ENCODE measurements at places on chromosomes 11 and 22. TPM values are rescaled to one million over a fixed set of nuclear protein-coding genes. Genes with fewer than 3 reads are reported as not detected.

GRCh38 chr11:131886201-131886600 is 515.8 kb downstream of the NTM start:
- H3K27ac ChIP-seq = no peak overlapping the region
- no peak overlapping the region for H3K4me3 ChIP-seq
- peaks cover 8% of the 10 kb centered on the region for H3K27me3 ChIP-seq
- H3K4me1 ChIP-seq = no peaks in the 10 kb centered on the region

GRCh38 chr22:35409783-35410662 is 10.1 kb downstream of the MCM5 start:
- peak; percentile 81 for DNase-seq
- H3K27me3 ChIP-seq = no peaks in the 10 kb centered on the region
- H3K36me3 ChIP-seq = peaks cover 77% of the 10 kb centered on the region
- H3K4me3 ChIP-seq = no peak overlapping the region
- H3K27ac ChIP-seq = peak overlapping the region; percentile 45

DNA sequence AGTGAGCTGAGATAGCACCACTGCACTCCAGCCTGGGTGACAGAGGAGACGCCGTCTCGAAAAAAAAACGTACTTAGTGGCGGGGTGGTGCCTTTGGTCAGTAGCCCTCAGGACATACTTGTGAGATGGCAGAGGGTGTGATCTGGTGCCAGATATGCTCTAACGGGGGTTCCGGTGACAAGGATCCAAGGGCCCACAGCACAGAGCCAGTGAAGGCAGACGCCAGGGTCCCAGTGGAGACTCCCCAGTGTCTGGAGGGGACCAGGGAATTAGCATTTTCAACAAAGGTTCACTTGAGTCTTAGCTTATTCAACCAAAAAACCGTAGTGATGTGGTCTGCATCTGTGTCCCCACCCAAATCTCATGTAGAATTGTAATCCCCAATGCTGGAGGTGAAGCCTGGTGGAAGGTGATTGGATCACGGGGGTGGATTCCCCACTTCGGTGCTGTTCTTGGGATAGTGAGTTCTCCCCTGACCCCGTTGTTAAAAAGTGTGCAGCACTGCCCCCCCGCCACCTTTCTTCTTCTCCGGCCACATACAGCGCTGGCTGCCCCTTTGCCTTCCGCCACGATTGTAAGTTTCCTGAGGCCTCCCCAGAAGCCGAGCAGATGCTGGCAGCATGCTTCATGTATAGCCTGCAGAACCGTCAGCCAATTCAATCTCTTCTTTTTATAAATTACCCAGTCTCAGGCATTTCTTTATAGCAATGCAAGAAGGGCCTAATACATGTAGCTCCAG is 26.6 kb upstream of the OSBPL5 start:
- no peaks in the 10 kb centered on the region for H3K36me3 ChIP-seq
- no peaks in the 10 kb centered on the region for H3K27me3 ChIP-seq
- DNase-seq = no peak
- no peaks in the 10 kb centered on the region for H3K4me1 ChIP-seq
- no peak overlapping the region for H3K4me3 ChIP-seq

GRCh38 chr11:34331329-34331728 is 26.5 kb downstream of the ABTB2 start:
- no peak for DNase-seq
- peaks cover 10% of the 10 kb centered on the region for H3K4me1 ChIP-seq
- no peaks in the 10 kb centered on the region for H3K36me3 ChIP-seq
- H3K4me3 ChIP-seq = no peak overlapping the region

- no peaks in the 10 kb centered on the region for H3K4me1 ChIP-seq
- DNase-seq = no peak
- no peak overlapping the region for H3K27ac ChIP-seq
- H3K36me3 ChIP-seq = peaks cover 95% of the 10 kb centered on the region
- H3K27me3 ChIP-seq = no peaks in the 10 kb centered on the region
Measured at GRCh38 chr11:130131961-130132850, 27.4 kb upstream of the ST14 start.

DNA sequence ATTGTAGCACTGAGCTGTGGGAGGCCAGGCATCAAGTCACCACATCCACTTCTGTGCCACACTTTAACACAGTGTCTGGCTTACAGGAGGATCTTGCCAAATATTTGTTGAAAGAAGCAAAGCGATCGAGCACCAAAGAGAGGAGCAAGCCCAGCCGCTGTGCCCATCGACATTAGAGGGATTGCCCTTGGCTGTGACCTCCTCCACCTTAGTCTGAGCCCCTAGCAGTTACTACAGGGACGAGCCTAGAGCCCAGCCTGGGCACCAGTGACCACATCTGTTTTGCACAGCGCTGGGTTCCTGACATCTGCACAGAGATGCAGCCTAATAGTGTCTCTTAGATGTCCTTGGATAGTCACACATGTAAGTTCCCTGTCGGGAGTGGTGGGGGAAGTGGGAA is 17.7 kb downstream of the GRIK4 start:
- no peak for DNase-seq
- peaks cover 9% of the 10 kb centered on the region for H3K27me3 ChIP-seq
- no peak overlapping the region for H3K4me3 ChIP-seq
- H3K4me1 ChIP-seq = no peaks in the 10 kb centered on the region
- H3K36me3 ChIP-seq = no peaks in the 10 kb centered on the region

DNA sequence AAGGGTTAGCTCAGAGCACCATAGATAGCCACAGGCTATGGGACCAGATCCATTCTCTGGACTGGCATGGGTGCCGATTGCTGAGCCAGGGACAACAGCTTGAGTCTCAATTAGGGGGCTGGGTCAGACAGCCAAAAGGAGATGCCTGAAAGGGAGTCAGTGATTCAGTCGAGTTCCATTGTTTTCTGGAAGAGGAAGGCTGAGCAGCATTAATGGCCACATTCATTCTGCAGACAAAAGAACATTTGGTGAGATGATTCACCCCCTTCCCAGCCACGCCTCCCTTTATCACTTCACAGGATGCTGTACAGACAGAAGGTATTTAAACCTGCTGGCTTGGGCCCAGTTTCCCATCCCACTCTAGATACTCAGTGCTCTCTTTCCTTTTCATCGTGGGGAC is 131.9 kb downstream of the ADAMTS15 start:
- peak overlapping the region; percentile 68 for H3K27ac ChIP-seq
- H3K36me3 ChIP-seq = no peaks in the 10 kb centered on the region
- H3K4me1 ChIP-seq = no peaks in the 10 kb centered on the region

GRCh38 chr11:14454861-14455632 is 44.6 kb downstream of the COPB1 start:
- DNase-seq = no peak
- H3K27ac ChIP-seq = no peak overlapping the region
- H3K27me3 ChIP-seq = no peaks in the 10 kb centered on the region

- no peak overlapping the region for H3K27ac ChIP-seq
- no peak overlapping the region for H3K4me3 ChIP-seq
- H3K4me1 ChIP-seq = no peaks in the 10 kb centered on the region
- H3K36me3 ChIP-seq = no peaks in the 10 kb centered on the region
- H3K27me3 ChIP-seq = peaks cover 52% of the 10 kb centered on the region
Measured at GRCh38 chr11:17694494-17695110, 24.8 kb upstream of the MYOD1 start.

- H3K27me3 ChIP-seq = peaks cover 29% of the 10 kb centered on the region
- H3K27ac ChIP-seq = no peak overlapping the region
- H3K36me3 ChIP-seq = no peaks in the 10 kb centered on the region
- H3K4me1 ChIP-seq = peaks cover 27% of the 10 kb centered on the region
Measured at GRCh38 chr11:76209973-76210930, 4.0 kb upstream of the WNT11 start.

DNA sequence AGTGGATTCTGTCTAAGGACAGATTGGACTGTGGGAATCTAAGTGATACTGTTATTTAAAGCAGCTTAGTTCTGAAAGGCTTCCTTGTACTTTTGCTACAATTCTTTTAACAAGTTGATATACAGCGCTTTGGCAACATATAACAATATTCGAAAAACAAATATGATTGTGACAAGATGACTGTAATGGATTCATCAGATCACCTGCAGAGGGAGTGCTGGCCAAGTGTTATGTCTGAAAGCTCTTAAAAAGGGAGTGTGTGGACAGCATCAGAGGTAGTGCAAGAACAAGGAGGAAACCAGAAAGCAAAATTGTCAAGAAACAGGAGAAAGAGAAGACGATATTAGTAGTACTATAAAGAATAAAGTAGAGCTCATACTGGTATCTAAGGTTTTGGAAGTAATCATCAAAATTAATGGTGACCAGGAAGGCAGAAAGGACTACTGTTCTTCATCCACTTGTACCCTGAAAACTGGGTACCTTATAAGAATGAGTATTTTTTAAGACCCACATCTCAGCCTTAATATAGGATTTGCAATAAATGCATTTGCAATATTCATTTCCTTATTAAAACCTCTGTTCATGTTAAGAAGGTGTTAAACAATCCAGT is 1112.0 kb upstream of the CCDC90B start:
- H3K36me3 ChIP-seq = no peaks in the 10 kb centered on the region
- no peak overlapping the region for H3K4me3 ChIP-seq
- H3K27me3 ChIP-seq = no peaks in the 10 kb centered on the region
- H3K4me1 ChIP-seq = no peaks in the 10 kb centered on the region
- no peak for DNase-seq

DNA sequence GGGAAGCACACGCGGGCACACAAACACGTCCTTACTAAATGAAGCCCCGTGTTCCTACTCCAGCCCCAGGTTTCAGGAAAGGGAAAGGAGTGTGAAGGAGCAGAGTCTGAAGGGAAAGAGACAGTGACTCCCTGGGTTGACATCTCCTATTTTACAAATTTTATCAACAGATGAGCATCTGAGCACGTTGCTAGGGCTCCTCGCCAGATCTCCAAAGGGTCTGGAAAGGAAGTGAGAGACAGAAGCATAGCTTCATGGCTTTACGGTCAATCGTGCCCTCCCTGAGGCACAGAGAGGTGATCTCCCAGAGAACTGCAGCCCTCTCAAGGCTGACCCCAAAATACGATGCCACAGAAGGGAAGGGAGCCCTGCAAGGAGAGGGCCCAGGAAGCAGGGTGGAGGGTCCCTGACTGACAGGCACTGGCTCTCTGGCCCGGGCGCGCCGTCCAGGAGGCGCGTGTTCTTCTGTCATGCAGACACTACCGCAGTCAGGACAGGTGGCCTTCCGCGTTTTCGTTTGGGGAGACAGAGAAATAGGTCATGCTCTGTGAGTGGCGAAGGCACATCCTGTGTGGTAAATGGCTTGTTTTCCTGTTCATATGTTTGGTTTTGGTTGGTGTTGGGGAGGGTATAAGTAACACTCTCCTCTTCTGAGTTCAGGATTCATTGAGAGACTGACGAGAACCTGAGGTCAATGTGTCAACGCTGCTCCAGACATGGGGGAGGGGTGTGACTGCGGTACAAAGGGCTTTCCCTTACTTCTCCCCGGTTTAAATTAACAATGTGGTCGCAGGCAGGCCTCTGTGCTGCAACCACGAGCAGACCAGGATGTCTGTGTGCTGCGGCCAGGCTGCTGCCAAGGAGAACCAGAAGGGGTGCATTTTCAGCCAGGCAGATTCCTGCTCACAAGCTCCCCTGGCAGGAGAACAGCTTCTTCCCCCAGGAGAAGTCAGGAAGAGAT is 813.3 kb downstream of the OPCML start:
- no peaks in the 10 kb centered on the region for H3K4me1 ChIP-seq
- no peak overlapping the region for H3K4me3 ChIP-seq
- no peaks in the 10 kb centered on the region for H3K27me3 ChIP-seq
- H3K36me3 ChIP-seq = no peaks in the 10 kb centered on the region
- H3K27ac ChIP-seq = no peak overlapping the region

- no peak for DNase-seq
- no peaks in the 10 kb centered on the region for H3K4me1 ChIP-seq
- H3K4me3 ChIP-seq = no peak within 1 kb of the TSS
Measured at GRCh38 chr22:18905540-18906409, at the start of gene DGCR6. DGCR6 (plus strand) TSS chr22:18906320; CDS start chr22:18906375, 55 bp downstream.

- H3K27ac ChIP-seq = peak overlapping the region; percentile 14
- H3K27me3 ChIP-seq = no peaks in the 10 kb centered on the region
- H3K36me3 ChIP-seq = no peaks in the 10 kb centered on the region
- H3K4me1 ChIP-seq = peaks cover 36% of the 10 kb centered on the region
Measured at GRCh38 chr11:96199563-96200025, 143.4 kb downstream of the MAML2 start.

DNA sequence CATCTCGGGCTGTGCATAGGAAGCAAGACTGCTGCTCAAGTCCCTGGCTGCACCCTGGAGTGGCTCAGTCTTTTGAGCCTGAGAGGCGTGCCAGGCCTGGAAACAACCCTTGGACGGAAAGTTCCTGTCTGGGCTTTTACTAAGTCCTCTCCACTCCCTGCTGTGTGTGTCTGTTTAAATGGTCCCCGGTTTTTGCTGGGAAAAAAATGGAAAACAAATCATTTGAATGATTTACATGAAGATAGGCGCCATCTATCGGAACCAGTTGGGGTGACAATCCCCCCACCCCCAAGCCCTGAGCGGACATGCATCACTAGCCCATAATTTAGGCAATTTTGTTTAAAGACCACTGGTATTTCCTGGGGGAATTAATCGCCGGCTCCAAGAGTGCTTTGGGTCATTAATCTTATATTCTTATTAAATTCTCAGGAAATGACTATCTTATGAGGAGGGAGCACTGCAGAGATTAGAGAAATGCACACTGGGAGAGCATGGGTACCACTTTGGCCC is 2.7 kb upstream of the GAB2 start:
- H3K4me3 ChIP-seq = no peak overlapping the region
- DNase-seq = peak; percentile 69
- peaks cover 34% of the 10 kb centered on the region for H3K4me1 ChIP-seq
- no peaks in the 10 kb centered on the region for H3K36me3 ChIP-seq

DNA sequence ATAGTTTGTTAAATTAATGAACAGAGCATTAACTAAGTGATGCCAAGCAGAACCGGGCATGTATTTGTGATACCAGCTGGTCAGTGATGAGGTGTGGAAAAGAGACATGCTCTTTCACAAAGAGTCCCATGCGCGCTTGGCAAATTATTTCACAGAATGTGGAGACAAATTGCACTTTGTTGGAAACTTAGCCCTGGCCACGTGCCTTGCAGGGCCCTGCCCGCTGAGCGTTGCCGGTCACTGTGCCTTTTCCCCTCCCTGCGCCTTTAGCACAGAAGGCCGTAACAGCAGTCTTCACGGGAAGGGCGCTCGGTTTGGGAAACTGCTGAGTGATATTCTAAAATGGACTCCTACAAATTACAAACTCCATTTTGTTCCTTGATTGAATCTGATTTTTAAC is 235.9 kb downstream of the TBC1D22A start:
- H3K4me1 ChIP-seq = no peaks in the 10 kb centered on the region
- H3K27ac ChIP-seq = no peak overlapping the region
- no peak for DNase-seq
- H3K27me3 ChIP-seq = no peaks in the 10 kb centered on the region

GRCh38 chr22:28252539-28252938 is 333.5 kb upstream of the PITPNB start:
- no peaks in the 10 kb centered on the region for H3K4me1 ChIP-seq
- H3K36me3 ChIP-seq = no peaks in the 10 kb centered on the region
- H3K4me3 ChIP-seq = no peak overlapping the region

MS4A4A gene
- total RNA-seq = 53.9 TPM

DENND6B gene
- total RNA-seq = 9.3 TPM

KDM4E gene
- total RNA-seq = not detected

OR4D5 gene
- not detected for total RNA-seq

SEZ6L gene
- 0.32 TPM for total RNA-seq

APOBEC3A gene
- total RNA-seq = 9.0 TPM

PLAAT5 gene
- 3.6 TPM for total RNA-seq

C22orf15 gene
- total RNA-seq = not detected

RAG2 gene
- total RNA-seq = not detected

CCDC87 gene
- total RNA-seq = 0.26 TPM

ACTN3 gene
- not detected for total RNA-seq

OR5AS1 gene
- not detected for total RNA-seq

CNTN5 gene
- total RNA-seq = not detected

BARX2 gene
- not detected for total RNA-seq

CRYBB1 gene
- total RNA-seq = 0.55 TPM

FAM111B gene
- 0.87 TPM for total RNA-seq
